ENCODE measurements at places on chromosomes 4 and X.

GRCh38 chrX:126489116-126489695 lies 63.4 kb downstream of the DCAF12L1 start:
- no peak for DNase-seq

DNA sequence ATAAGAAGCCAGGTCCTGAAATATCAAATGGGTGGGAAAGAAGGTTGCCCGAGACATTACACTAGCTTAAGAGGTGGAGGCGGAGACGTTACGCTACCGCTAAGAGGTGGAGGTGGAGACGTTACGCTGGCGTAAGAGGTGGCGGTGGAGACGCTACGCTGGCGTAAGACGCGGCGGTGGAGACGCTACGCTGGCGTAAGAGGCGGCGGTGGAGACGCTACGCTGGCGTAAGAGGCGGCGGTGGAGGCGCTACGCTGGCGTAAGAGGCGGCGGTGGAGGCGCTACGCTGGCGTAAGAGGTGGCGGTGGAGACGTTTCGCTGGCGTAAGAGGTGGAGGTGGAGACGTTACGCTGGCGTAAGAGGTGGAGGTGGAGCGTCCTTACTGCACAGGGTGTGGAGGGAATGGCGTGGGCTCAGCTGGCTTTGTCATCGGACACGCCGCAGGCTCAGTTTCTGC lies 12.8 kb downstream of the CYP4V2 start:
- no peak for DNase-seq

GRCh38 chr4:166432842-166433241 lies 559.8 kb downstream of the TLL1 start:
- no peak for DNase-seq

DNA sequence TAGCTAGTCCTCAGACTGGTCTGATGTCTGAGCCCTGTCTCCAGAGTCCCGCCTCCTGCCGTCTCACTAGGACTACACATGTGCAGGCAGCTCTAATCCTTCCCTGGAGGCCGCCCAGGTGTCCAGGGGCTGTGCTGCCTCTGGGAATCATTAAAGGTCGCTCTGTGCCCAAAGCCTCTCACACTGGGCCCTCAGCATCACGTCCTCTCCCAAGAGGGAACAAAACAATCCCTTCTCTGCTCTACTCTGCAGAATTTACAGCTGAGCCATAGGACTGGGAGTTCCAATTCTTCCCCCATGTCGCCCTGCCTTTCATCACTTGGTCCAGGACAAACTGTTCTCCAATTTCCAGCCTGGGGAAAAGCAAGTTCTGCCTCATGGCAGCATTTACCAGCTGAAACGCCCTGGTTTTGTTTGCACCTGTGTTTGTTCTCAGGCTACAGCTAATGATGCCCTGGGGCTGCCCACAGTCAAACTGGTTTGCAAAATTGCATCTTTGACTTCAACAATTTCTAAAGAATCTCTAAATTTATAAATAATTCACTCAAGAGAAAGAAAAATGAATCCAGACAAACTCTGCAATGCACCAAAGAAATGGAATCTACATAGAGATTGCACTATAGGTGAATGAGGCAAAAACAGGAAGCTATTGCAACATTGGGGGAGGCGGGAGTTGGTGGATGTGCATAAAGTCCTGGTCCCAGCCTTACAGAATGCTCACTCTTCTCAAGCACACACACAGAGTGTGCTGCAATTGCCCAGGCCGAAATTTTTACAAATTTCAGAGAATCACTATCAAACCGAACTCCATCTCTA lies 7.2 kb upstream of the MRFAP1 start:
- DNase-seq, result no peak

- peak; percentile 58 for DNase-seq
Measured at GRCh38 chr4:6688879-6689505, 4.7 kb upstream of the S100P start.

GRCh38 chrX:115324194-115324593 lies 34.7 kb downstream of the LUZP4 start:
- no peak for DNase-seq

GRCh38 chr4:101969965-101970364 lies 179.4 kb downstream of the BANK1 start:
- DNase-seq, result no peak

DNA sequence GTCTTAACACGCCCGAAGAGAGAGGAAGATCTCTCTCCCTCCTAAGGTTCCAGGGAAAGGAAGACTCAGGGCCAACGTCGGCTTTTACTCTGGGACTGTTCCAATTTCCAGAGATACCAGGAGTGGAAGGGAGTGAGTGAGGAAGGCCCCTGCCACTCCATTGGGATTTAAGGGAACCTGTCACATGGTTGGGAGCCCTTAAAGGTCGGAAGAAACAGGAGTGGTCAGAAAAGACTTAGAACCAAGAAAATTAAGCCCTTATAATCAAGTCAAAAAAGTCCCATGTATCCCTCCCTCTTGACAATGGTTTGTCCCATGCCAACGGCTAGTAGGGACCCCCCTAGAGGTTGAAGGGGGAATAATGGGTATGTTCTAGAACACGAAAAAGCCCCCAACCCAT lies at the start of gene TEX13A:
TSS of gene TEX13A (minus strand) at position 59 of the 400 bp plus-strand sequence. CDS start 297 bp downstream, outside the sequence.
- DNase-seq, result no peak

DNA sequence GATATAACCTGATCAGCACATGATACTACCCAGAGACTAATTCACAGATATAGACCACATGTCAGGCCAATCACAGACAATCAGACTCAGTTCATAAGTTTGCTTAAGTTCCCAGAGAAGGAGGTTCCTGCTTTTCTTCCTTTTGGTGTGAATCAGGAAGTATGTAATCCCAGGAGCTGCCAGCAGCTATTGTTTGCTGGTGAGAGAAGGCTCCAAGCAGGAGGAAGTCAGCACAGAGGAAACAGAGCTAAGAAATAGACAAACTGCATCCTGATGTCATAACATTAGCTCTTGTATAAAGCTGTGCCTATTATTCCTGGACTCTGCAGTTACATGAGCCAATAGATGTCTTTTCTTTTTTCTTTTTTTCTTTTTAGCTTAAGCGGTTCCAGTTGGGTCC lies 50.9 kb downstream of the UCHL1 start:
- no peak for DNase-seq

DNA sequence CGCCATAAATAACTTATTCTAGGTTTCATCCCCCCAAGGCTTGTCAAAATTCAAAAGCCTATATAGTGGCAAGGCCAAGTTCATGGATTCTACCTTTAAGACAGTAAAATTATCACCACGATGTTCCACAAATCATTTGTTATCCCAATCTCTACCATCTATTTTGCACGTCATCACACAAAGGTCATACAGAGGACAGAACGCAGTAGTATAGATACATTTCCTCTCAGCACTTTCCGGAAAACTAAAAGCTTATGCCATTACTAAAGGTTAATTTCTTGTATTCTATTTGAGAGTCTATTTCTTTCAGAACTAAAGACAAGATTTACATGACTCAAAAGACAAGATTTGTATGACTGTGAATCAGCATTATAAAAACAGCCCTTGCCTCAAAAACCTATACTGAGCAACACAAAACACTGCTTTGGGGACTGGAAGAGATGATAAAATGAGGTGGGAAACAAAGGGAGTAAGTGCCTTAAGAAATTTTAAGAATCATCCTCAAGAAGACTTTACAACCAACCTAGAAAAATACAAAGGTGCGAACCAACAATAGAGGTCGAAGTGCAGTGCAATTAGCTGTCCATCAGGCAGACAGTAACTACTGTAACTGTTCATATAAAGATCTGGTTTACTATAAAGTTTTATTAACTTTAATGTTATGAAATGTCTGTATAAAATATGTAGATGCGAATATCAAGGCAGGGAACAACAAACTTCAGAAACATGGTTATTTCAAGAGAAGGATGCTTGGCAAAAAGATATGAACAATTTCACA lies 7.6 kb downstream of the UBE2D3 start:
- DNase-seq, result no peak

- no peak for DNase-seq
Measured at GRCh38 chr4:126568652-126569570, 1063.8 kb upstream of the INTU start.

GRCh38 chrX:54446084-54446483 lies 5.9 kb downstream of the TSR2 start:
- no peak for DNase-seq

DNA sequence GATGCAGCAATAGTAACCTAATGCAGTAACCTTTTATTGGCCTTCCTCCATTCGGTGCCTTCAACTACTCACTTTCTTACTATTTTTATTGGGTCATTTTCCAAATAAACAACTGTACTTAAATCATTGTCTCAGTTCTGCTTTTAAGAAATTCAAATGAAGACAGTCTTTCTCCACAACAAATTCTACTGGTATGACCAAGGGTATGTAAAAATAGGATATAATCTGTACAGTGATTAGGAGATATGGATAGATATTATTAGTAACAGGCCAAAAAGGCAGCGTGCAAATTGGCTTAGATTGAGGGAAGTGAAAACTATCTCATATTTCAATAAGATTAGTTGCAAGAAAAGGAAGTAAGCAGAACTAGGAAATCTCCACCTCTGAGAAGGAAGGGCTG lies 177.4 kb upstream of the PPP1R2C start:
- DNase-seq, result no peak

- no peak for DNase-seq
Measured at GRCh38 chr4:151675411-151675971, 85.3 kb downstream of the GATB start.

DNA sequence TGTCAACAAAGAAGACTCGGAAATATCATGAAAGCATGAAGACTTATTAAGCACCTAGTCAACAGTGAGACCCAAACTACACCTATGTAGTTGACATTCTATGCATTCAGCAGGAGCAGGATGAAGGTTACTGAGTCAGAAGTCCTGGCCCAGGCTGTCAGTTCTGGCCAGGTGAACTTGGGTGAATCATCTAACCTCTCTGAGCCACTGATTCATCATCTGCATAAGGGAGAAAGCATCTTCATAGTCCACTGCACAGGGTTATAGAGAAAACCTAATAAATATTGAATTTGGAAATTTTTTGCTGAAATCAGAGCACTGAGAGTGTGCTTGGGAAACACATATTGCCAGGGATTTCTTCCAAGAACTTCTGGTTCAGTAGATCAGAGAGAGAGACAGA lies 296.0 kb upstream of the SFRP2 start:
- no peak for DNase-seq

DNA sequence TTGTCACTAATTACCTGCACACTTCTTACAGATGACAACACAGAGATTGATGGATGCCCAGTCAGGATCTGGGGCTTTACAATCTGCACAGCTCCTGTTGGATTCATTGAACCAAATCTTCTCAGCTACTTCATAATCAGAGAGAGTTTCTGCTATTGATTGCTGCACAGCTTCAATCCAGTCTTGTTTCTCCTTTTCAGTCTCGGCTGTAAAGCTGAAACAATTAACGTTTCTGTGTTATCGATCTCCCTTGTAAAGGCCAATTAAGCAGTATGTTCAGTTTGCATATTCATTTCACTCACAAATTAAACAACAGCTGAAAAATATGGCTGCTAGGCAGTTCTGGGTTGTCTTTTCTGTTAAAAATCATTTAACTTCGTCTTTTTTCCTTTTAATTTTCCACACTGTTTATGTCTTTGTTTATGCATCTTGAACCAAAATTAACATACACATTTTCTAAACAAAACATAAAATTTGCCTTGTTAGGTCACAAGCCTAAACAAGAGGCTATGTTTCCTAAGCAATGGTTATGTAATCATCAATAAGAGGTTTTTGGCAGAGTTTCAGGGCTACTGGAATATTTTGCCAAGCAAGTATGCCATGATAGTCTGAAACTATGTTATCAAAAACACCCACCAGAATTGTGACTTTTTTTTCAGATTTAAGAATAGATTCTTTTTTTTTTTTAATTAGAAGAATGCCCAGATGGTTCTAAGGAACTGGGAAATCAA lies 79.2 kb downstream of the ARAP2 start:
- DNase-seq, result no peak

DNA sequence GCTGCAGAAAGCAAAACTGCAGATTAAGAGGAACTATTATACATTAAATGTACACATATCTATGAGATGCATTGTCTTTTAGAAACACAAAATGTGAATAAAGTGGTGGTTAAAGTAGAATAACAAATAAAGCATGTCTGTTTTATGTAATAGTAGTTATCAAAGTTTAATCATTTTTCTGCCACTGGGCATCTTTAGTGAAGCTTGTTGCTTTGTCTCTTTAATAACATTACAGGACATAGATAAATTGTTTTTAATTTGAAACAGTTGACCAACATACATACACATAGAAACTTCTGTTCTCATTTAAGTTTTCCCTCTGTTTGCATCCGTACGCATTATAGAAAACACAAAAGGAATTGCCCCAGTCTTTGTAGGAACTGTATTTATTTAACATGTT lies 1700.0 kb upstream of the ADGRL3 start:
- DNase-seq, result no peak

DNA sequence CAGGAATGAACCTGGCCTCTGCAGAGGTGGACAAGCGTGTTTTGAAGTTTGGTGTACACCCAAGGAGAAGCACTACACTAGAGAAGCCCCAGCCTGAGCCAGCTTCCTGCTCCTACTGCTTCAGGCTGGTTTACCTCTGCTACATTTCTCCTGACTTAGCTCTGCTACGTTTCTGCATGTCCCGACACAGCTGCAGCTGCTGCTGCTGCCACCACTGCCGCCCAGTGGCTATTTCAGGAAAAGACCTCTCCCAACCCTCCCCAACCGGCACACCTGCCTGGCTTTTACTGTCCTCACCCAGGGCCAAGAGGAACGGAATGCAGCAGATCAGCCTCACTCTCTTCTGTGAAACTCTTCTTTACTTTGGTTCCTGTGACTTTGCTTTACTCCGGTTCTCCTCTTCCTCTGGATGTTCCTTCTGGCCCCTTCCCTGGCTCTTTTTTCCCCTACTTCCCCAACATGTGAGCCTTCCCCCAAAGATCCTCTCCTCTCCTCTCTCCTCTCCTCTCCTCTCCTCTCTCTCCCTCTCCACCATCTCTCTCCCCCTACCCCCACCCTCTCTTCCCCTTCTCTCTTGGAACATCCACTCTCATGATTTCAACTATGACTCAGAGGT lies 3.1 kb upstream of the P2RY4 start:
- no peak for DNase-seq

GRCh38 chr4:149897783-149898182 lies 82.1 kb upstream of the IQCM start:
- no peak for DNase-seq

DNA sequence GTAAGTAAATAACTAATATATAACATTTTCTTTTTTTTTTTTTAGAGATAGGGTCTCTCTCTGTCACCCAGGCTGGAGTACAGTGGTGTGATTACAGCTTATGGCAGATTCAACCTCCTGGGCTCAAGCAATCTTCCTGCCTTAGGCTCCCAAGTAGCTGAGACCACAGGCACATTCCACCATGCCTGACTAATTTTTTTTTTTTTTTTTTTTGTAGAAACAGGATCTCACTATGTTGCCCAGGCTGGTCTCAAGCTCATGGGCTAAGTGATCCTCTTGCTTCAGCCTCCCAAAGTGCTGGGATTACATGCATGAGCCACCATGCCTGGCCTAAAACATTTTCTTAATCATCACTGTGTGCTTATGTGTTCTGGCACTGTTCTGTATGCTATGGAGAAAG lies 32.8 kb downstream of the MGARP start:
- no peak for DNase-seq

- no peak for DNase-seq
Measured at GRCh38 chrX:49949961-49950360, 27.6 kb downstream of the CLCN5 start.

Data from stimulated activated CD8-positive, alpha-beta memory T cell treated with anti-CD3 and anti-CD28 coated beads, Interleukin-12 subunit alpha, Interleukin-12 subunit beta, amount 100 ng/mL, for 4 hours (primary cell).